Activated naive CD4-positive, alpha-beta T cell (primary cell): ENCODE measurements at places on chromosomes 13 and 19.
A peak's percentile ranks its signal among the peaks of the same experiment; 100 is the strongest.

DNA sequence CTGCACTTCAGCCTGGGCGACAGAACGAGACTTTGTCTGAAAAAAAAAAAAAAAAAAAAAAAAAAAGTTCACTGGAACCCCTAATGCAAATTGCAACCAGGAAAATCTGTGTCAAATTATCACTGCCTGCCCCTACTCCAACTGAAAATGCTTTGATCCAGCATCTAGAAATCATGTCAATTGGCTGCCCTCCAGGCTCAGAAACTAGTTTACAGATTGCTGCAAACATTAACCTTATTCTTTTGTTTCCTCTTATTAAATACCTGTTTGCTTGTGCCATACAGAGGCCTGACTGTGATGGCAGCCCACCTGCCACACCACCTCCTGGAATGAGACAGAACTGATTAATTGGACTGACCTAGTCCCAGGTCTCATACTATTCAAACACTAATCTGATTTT lies 18.6 kb upstream of the AKT2 start:
- no peak for DNase-seq

DNA sequence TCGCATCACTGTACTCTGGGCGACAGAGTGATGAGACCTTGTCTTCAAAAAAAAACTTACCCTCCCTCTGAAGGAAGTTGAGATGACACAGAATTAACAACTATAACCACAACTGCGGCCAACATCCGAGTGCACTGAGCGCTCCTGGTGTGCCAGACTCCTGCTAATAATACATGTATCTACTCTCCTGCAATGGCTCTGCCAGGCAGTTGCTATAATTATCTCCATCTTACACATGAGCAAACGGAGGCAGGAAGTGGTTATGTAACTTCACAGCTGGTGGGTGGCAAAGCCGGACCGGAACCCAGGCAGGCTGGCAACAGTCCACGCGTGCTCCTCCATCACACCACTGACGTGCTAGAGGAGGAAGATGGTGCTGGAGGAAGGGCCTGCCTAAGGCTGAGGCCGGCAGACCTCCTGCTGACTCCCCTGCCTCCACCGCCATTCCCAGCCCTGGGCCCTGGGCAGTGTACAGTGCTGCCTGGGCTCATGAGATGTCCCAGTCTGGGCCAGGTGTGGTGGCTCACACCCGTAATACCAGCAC lies 12.6 kb downstream of the XRCC1 start:
- DNase-seq: peak; percentile 62

DNA sequence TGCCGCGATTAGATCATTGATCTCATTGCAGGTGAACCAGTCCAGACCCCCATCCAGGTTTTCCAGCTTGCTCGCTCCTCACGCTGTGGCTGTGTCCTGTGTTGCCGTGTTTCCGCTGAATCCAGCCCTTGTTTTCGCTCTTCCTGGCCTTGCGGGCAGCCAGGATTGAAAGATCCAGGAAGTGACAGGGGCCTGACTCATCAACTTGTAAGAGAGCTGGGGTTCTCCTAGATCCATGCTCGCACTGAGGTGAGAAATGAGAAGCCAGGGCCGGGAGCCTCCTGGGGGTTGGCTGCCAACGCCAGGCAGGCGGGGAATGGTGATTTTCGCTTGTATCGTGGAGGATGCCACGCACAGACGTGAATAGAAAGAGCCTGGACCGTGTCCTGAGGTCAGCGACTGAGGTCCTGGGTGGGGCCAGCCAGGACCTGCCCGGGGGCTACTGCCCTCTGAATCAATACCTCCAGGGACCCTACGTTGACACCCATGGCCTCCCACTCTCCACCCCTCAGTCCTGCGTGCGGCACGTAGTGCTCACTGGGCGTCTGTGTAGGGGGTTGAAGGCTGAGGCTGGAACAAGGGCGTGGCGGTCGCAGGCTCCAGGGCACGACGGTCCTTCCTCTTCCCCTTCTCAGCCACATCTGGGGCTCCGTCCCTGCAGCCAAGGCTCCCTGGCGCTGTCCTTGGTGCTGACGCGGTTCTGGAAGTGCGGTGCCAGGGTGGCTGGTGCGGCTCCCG lies 7.3 kb upstream of the PTPRH start:
- DNase-seq: peak; percentile 18

- DNase-seq: no peak
Observed at GRCh38 chr19:46000491-46001246, 5.4 kb downstream of the CCDC61 start.

DNA sequence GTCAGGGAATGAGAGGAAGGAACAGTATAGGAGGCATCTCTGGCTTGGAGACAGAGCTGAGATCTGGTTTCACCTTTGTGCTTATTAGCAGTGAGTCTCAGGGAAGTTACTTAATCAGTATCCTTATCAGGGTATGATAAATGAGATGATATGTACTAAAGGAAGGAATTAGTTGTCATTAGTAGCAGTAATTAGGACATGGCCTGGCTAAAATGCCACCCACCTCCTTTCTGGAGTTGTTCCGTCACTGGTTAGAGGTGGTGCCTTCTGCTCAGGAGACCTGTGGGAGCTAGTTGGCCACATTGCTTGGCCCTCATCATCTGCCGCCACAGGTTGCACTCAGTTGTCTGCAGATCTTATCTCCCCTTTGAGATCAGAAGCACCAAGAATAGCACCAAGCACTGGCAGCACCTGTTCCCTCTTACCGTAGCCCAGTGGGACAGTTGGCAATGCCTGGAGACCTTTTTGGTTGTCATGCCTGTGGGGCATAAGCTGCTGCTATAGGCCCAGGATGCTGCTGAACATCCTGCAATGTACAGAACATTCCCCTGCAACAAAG lies 4.7 kb downstream of the GPATCH1 start:
- DNase-seq: no peak

DNA sequence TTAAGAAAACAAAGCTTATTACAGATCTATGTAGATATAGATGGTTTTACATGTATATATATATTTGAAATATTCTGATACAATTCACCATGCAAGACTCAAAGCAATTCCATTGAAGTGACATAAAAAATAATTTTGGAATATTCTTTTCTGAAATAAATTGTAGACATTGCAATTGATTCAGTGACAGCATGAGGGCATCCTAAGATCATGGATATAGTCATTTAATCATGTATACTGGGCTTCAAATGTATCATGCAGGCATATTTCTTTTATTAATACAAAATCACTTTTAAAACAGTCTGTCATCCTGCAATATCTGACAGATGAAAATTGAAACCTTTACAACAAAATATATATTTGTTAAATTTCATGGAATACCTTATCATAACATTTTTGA lies 286.7 kb upstream of the SLITRK6 start:
- DNase-seq: no peak
